Frontal cortex (tissue), 4 donors: ENCODE measurements at places on chromosomes 1 and 21.
A peak's percentile ranks its signal among the peaks of the same experiment; 100 is the strongest.

GRCh38 chr1:16202281-16203210, 9.9 kb downstream of the ARHGEF19 start:
- DNase-seq, result no peak

GRCh38 chr21:45818276-45818903, 163.2 kb upstream of the COL6A1 start:
- DNase-seq, result no peak

- DNase-seq, result no peak
Observed at GRCh38 chr1:107255469-107255868, 114.6 kb downstream of the NTNG1 start.

DNA sequence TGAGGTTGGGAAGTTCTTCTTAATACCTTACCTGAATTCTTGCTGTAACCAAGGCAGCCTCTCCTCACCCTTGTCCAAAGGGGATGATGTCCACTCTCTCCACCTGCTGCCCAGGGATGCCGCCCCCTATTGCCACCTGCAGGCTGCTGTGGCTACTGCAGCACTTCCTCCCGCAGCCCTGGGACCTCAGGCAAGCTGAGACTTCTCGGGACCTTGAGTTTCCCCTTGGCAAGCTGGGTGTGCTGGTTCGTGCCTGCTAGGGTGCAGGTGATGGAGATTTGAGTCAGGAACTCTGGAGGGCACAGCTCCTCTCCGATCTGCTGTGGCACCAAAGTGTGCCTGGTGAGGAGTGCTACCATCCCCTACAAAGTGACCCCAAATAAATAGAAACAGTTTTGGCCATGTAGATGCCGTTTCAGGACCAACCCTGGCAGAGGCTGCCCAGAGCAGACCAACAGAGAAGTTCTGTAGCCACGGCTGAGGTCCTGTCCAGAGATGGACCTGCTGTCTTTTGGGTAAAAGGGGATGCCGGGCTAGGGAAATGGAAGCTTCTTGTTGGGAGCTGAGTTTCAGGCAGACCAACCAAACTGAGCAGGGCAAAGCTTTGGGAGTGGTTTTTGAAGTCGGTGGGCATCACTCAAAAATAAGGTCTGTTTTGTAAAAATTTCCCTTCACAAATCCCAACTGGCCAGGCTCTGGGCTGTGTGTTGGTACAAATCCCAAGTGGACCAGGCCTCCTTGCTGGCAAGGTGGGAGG, 31.7 kb downstream of the RUNX3 start:
- no peak for DNase-seq

- peak; percentile 52 for DNase-seq
Observed at GRCh38 chr21:37916310-37917051, at the start of gene KCNJ6. TSS of gene KCNJ6 (minus strand) at chr21:37916457. CDS start at chr21:37840682, 75,775 bp downstream.

GRCh38 chr1:29082519-29082918, 41.2 kb downstream of the TMEM200B start:
- no peak for DNase-seq

GRCh38 chr1:11882814-11883538, 24.2 kb upstream of the NPPB start:
- DNase-seq, result no peak

- DNase-seq, result no peak
Observed at GRCh38 chr1:41514381-41514780, 29.9 kb upstream of the EDN2 start.

DNA sequence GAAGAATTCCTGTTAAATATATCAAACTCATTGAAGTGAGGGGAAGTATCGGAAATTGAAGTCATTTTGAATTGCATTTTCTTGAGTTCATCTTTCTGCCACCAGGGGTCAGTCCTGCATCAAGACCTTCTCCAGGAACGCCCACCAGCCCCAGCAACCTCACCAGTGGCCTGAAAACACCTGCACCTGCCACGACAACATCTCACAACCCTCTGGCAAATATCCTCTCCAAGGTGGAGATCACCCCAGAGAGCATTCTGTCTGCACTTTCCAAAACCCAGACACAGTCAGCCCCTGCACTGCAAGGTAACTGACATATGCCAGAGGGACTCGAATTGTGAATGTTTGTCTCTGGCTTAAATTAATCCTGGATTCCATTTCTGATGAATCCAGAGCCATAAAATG, 22.8 kb upstream of the TARS2 start:
- DNase-seq, result peak; percentile 65

DNA sequence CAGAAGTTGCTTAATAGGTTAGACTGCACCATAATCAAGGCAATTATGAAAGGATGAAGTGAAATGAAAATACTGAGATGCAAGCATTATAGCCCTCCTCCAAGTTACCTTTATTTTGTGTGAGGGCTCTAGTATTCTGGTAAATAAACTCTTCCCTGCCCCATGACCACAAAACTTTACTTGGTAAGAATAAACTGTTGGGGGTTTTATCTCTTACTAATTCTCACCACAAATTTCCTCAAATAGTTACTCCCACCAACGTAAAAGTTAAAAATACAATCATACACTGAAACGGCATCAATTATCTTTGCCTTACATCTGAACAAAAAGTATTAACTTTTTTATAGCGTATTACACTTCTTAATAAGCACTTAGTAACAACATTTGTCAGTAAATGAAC, 29.5 kb downstream of the C21orf91 start:
- no peak for DNase-seq

DNA sequence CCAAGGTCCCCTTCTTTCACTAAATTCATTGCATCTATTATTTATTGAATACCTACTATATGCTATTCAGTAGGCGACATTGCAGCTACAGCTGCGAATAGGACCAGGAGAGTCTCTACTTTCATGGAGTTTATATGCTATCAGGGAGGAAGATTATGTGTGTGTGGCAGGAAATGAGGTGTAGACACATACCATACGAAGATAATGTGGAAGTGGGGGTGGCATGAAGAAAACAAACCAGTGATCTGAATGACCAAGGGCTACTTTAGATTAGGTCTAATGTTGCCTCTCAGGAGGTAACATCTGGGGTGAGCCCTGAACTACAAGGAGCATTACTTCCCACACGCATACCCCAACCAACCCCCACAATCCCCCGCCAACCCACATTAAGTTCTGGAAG, 1.0 kb upstream of the PPIH start:
- DNase-seq, result no peak

DNA sequence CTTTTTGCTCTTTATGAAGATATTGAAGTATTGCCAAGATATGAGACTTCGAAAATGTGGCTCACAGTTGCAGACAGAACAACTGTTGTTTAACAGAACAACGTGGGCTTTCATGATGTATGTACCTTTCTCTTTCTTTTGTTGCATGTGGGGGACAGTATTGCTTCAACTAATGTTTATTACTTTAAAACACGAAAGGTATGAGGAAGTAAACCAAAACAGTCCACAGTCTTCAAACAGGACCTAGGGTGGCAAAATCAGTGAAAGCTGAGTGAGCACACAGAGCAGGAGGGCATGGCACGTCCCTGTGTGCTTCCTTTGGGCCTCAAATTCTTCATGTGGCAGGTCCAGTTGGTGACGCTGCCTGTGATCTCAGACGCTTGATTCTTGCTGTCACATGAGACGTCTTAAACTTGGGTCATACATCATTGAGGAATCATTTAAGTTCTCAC, 7.8 kb upstream of the CHAF1B start:
- DNase-seq, result no peak

- DNase-seq, result no peak
Observed at GRCh38 chr1:221035662-221036153, 156.5 kb downstream of the HLX start.

DNA sequence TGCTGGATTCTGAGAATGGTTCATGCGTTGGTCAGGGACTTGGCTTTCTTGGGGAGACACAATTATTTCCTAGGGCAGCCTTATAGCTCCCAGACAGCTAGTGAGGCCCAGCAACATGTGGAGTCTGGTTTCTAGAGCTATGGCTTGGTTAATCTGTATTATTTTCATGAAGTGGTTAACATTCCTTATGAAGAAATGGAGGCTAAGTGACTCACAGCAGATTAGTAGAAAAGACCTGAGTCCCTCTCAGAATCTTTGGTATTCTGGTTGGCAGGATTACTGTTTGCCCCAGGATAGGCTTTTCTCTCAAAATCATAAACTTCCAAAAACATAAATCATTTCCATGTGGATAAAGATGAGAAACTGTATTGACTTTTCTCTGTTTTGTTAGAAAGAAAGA, 42.3 kb downstream of the DUSP10 start:
- DNase-seq, result no peak

DNA sequence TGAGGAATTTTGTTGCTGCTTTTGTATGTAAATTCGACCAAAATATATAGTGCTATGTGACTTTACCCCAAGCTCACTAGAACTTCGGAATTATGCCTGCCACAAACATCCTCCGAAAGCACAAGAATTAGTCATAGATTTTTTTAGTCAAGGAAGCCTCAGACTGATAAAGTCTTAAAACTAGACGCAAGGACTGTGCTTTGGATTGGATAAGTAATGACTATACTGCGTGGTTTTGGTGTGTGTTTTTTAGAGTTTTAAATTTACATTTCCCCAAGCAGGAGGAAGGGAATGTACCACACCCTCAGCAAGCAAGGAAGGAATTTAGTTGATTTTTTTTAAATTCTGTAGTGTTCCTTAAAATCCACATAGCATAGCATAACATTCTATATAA, 10.3 kb downstream of the WLS start:
- DNase-seq, result no peak

DNA sequence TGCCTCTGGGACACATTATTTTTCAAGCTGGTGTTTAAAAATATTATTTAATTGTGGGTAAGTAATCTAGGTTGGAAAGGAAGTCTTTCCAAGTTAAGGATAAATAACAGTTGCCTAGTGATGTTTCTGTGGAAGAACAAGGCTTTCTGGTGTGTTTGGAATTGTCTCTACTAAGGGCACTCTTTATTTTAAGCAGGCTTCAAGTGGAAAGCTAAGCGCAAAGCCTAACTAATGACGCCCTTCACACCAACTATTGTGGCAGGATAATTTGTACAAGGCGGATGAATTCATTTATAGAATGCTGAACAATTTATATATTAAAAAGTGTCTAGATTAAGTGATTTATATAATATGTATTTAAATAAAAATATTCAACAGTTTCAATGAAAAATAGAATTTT, 25.1 kb upstream of the RWDD3 start:
- DNase-seq, result no peak

- peak; percentile 61 for DNase-seq
Observed at GRCh38 chr1:13583966-13584791, 547 bp downstream of the PDPN start.
